Activated CD4-positive, CD25-positive, alpha-beta regulatory T cell treated with anti-CD3 and anti-CD28 coated beads, Interleukin-2, amount 50 U/mL, for 16 hours (primary cell): ENCODE measurements at places on chromosomes 13 and 19.

GRCh38 chr13:41693434-41693833 lies 236.1 kb downstream of the RGCC start:
- no peak for DNase-seq

GRCh38 chr13:39417131-39417530 lies 185.9 kb downstream of the LHFPL6 start:
- no peak for DNase-seq

DNA sequence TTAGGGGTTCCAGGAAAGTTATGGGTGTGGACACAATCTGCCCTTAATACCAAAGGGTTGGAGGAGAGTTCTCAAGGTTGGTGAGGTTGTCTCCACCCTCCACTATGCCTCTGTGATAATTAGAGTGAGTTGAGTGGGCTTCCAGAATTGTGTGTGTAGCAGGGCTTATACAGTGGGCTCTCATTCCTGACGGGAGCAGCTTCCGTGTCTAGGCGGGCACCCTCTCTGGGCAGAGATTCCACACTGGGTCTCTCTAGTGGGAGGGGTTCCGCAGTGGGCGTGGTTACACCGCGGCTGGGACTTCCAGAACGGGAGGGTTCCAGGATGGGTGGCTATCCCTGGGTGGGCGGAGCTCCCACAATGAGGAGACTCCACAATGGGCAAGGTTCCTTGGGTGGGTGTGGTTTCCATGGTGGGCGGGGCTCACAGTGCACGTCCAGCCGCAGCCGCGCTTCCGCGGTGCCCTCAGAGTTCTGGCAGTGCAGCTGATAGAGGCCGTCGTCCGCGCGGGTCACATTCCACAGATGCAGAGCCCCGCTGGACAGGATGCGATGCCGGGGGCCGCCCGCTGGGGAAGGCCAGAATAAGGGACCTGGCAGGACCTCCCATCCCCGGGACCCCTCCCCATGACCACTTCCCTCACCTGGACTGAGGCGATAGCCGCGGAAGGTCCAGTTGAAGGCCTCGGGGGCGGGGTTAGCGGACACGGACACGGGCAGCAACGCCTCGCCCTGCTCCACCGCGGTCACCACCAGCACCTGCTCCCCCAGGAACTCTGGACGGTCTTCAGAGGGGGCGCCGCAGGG lies 8.4 kb downstream of the NPHS1 start:
- no peak for DNase-seq

DNA sequence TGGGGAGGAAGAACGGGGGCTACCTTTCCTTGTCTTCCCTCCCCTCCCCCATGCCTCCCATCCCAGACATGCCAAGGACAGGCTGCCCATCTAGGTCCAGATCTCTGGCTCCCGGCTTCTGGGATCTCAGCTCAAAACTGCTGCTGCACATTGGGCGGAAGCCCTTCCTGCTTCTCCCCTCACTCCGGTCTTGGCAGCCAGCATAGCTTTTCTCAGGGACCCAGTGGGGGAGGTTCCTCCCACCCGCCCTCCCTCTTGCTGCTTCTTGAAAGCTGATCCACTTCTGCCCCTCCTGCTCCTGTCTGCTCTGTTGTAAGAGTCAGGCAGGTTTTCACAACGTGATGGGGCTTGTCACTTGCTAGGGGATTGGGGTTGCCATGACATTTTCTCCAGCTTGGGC lies 21.7 kb upstream of the RNF17 start:
- DNase-seq = no peak
